Peyer's patch (tissue), 4 donors: ENCODE measurements at places on chromosomes 3 and 15.
A peak's percentile ranks its signal among the peaks of the same experiment; 100 is the strongest.

DNA sequence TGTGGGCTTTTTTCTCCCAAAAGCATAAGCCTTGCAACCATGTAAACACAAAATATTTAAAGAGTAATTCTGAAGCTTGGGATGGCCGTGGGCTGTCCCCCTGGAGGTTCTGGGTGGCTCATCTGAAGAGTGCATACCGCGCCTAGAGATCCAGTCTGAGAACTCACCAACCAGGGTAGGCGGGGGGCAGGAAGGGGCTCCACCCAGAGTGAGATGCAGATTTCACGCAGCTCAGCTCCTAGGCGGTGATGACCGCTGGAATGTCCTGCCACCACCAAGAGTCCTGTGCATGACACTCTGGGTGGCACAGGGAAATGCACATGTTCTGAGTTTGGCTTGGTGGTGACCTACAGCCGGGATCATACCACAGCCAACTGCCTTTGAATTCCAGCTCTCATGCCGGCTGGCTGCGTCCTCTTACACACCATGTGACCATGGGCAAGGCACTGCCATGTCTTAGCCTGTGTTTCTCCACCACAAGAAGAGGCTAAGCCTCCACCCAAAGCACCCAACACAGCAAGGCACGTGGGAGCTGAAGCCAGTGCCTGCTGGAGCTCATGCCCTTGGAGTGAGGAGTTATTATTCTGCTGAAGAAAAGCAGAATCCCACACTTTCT is 125.1 kb upstream of the IQSEC1 start:
- DNase-seq, result peak; percentile 23

- DNase-seq, result no peak
Measured at GRCh38 chr3:112314649-112315048, 18.3 kb upstream of the CD200 start.

DNA sequence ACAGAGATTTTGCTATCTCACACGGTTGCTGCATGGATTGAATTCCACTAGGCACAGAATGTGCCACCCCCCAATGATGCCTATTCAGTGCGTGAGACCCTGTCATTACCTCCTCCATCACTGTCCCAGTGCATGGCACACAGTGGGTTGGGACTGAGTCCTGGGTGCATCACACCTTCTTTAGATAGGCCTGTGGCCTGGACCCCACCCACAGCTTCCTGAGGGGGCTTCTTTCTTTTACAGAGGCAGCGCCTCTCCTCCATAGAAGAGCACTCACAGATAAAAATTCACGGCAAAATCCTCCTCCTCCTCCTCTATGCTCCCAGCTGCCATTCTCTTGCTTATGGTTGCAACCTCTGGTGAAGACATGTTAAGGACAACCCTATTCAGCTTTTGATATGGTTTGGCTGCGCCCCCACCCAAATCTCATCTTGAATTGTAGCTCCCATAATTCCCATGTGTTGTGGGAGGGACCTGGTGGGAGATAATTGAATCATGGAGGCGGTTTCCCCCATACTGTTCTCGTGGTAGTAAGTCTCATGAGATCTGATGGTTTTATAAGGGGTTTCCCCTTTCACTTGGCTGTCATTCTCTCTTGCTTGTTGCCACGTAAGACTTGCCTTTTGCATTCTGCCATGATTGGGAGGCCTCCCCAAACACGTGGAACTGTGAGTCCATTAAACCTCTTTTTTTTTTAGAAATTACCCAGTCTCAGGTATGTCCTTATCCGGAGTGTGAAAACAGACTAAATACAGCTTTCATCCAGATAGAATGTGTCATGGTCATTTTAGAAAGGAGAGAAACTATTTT is 147.6 kb downstream of the KLF13 start:
- peak; percentile 36 for DNase-seq

DNA sequence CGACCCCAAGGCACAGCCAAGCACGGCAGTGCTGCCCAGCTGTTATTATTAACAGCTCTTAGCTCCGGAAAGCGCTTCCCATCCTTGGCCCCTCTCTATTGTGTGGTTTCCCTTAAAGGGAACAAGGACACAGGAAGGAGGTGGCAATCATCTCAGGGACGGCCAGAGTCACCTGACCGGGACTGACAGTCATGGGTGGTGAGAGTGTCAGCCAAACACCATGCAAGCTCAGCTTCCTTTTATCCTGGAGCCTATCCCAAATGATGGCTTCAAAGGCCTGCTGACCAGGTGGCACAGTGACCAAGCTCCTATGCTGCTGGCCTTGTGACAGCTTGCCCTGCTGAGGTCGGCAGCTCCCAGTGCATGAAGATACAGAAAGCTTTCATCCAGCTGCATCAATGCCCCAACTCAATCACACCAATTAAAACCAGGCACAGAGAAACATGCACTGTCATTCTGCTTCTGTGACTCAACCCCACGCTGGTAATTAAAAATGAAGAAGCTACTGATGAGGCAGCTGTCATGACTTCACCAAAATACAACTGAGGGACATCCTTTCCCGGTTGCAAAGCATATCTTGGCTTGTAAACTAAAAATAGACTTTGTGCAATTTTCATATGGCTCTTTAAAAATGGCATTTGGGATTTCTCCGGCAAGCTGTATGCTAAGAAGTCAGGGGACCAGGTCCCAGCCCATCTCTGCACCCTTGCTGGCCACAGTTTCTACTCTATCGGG is 34.0 kb downstream of the PCSK6 start:
- DNase-seq, result no peak

DNA sequence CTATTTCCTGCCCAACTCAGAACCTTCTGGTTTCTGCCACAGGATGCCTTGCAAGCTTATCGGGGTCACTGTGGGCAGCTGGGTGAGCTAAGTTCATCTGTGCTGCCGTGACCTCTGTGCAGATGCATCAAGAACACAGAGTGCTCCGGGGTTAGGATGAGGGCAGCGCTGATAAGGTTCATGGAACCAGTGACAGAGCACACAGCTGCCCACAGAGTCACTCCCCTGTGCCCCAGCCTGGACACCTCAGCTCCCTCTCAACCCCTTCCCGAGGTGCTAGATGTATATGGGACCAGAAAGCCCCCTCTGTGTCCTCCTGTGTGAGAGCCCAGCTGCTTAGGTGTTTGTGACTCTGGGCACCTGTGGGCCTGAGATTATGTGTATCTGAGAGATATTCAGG is 15.8 kb upstream of the ALAS1 start:
- DNase-seq, result peak; percentile 54

GRCh38 chr3:169669816-169670215 is 6.3 kb upstream of the MECOM start:
- DNase-seq, result no peak

DNA sequence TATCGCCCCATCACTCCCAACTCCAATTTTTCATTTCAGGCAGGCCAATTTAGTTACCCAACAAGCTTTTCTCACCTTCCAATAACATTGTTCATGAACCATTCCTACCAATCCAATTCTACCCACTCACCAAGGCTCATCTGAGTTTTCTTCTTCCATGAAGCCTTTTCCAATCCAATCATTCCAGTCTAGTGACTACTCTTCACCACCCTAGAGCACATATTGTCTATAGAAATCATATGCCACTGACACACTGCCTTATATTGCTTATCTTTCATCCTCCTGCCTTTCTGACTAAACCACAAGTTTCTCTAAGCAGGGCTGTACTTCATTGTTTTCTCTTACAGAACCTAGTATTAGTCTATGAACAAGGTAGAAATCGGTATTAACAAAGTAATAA is 11.4 kb downstream of the CCDC14 start:
- no peak for DNase-seq

GRCh38 chr3:5726621-5727020 is 539.1 kb downstream of the EDEM1 start:
- no peak for DNase-seq

DNA sequence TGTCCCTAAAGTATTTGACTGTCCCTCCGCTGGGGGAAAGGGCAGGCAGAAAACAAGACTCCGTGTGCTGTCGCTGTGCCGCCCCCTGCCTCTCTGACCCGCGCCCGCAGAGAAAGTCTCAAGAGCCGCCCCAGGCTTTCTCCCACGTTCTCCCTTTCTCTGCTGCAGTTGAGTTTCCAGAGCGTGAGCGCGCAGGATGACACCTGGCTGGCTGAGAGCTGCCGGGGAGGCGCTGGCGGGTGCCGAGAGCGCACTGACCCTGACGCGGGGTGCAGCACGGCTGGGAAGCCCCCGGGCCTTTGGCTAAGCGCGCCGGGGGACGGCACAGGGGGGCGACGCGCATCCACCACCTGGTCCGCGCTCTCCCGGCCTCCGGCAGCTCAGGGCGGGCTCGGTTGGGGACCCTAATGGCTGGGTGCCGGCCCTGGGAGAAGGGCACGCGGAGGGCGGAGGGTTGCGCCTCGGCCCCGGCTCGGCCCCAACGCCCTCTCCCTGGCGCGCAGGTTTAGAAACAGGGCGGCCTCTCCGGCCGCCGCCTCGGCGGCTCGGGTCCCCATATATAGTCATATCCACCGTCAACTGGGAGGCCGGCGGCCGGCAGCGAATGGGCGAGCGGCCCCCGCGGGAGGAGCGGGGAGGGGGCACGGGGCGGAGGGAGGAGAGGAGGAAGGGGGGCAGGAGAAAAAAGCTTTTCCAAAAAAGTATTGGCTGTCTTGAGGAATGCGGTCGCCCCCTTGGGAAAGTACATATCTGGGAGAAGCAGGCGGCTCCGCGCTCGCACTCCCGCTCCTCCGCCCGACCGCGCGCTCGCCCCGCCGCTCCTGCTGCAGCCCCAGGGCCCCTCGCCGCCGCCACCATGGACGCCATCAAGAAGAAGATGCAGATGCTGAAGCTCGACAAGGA is at the start of gene TPM1:
TSS of gene TPM1 (plus strand) at position 774 of the 903 bp plus-strand sequence. CDS start at position 857, 83 bp downstream.
- peak; percentile 76 for DNase-seq

DNA sequence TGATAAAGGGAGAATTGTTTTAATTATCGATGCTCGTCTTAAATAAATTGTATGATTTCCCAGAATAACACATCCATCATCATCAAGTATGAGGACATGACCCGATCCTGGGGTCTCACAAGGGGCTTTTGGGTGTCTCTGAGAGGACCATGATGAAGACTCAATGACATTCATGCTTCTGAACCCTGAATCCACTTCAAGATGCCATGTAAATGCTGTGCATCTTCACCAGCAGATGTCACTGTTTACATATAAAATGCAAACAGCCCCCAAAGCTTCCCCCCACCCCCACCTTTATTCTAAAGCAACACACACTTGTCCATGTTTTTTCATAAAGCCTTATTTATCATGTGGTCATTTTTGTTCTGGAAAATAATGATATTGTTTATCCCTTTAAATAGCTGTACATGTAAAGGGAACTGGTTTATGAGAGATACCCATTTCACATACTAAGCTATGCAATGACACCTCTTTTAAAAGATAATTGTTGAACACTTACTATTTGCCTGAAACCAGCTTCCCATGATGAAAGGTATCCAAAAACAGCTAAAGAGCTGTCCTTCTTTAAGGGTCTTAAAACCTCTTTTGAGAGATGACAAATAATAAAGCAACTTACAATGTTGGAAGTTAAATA is 69.7 kb upstream of the UBE3A start:
- no peak for DNase-seq

- no peak for DNase-seq
Measured at GRCh38 chr3:127588806-127589577, 1.5 kb downstream of the TPRA1 start.

DNA sequence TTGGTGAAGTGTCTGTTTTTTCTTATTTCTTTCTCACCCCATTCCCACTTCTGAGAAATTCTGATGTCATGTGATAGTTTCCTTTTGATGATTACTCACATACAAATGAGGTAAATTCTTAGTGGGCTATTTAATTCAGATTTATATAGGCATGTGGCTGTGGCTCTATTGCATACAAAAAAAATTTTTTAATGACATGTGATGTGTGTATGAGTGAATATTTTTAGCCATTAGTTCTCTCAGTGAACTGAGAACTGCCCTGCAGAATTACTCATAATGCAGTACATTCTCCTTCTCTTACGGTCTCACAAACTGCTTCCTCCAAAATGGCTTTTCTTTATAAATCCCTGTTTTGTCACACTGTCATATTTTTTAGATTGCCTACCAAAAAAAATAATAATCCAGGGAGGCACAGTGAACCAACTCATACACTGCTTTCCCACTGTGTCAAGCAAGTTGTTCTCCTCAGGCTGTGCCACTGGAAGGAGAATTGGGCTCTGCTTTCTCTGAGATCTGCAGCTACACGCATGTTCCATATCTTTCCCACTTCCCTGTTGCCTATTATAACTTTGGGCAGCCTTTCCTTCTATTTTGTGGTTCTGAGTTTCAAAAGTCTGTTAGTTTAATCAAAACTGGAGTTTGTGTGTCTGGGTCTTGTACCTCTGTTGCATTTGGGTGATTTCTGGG is 415.7 kb upstream of the THBS1 start:
- no peak for DNase-seq

GRCh38 chr3:122268257-122269024 is 56.6 kb upstream of the CSTA start:
- DNase-seq, result no peak

DNA sequence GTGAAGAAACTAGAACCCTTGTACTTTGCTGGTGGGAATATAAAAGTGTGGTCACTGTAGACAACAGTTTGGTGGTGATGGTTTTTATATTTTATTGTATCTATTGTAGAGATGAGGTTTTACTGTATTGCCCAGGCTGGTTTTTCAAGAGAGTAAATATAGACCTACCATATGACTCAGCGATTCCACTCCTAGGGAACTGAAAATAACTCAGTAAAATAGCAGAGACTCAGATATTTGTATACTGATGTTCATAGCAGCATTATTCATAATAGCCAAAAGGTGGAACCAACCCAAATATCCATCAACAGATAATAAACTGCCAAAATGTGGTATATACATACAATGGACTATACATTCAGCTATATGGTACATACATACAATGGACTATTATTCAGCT is 68.8 kb upstream of the IL12A start:
- DNase-seq, result no peak

- no peak for DNase-seq
Measured at GRCh38 chr3:147424581-147425387, 15.6 kb downstream of the ZIC1 start.

- no peak for DNase-seq
Measured at GRCh38 chr3:158105710-158106253, 438 bp downstream of the SHOX2 start.

DNA sequence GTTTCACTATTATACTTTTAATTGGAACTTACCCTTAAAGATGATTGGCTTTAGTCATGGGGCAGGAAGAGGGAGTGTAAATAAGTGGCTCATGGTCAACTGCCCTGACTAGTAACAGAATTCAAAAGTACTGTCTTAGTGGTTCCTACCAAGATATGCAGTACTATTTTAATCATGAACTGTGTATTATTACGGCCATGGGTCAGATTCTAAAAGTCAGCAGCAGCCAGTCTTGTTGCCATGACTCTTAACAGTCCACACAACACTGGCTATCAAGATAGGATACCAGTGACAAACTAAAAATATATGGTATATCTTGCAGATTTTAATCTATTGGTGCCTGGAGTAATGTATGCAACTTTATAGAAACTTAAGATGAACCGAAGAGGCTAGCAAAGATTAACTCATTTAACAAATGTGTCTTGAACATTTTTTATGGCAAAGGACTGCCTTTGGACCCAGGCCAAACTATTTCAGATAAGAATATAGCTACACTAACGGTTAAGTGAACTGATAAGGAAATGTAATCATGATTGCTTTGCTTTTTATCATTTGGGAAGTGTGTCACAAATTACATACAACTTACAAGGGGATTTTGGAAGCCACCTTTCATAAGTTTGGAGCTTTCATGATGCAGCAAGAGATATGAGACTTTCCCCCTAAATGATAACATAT is 163.7 kb downstream of the TCF12 start:
- DNase-seq, result no peak

GRCh38 chr3:157094751-157095480 is 65.0 kb downstream of the CCNL1 start:
- DNase-seq, result no peak
